ENCODE measurements at places on chromosomes 16 and 17.

DNA sequence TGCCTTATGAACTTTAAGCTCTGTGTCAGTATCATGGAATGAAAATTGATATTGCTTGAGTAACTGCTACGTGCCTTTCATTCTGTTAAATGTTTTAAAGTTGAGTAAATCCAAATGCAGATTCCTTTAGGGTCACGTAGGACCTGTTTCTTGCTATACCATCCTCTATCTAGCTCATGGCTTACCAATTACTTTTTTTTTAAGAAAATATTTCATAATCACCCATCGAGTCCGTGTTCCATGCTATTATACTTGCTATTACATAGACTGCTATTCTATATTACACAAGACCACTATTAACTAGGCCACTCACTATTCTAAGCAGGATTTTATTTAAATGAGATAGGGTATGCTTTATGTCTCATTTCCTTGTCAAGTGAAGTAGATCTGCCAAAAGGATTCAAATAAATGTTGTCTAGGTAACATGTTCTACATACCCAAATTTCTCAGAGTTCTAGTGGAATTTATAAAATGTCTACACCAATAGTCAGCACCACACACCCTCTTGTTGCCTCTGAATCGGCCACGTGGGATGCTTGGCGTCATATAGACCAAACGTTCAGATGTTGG lies 11.9 kb downstream of the ANKFN1 start:
- H3K27ac ChIP-seq: no peak overlapping the region
- DNase-seq: no peak

GRCh38 chr16:71709229-71709781 lies 15.2 kb downstream of the PHLPP2 start:
- no peak overlapping the region for H3K4me3 ChIP-seq
- no peak for DNase-seq
- no peaks in the 10 kb centered on the region for H3K4me1 ChIP-seq

GRCh38 chr17:45251931-45252330 lies 10.0 kb downstream of the SPATA32 start:
- H3K27ac ChIP-seq: no peak overlapping the region
- peaks cover 69% of the 10 kb centered on the region for H3K4me1 ChIP-seq
- peaks cover 9% of the 10 kb centered on the region for H3K36me3 ChIP-seq
- no peaks in the 10 kb centered on the region for H3K27me3 ChIP-seq
- no peak overlapping the region for H3K4me3 ChIP-seq

DNA sequence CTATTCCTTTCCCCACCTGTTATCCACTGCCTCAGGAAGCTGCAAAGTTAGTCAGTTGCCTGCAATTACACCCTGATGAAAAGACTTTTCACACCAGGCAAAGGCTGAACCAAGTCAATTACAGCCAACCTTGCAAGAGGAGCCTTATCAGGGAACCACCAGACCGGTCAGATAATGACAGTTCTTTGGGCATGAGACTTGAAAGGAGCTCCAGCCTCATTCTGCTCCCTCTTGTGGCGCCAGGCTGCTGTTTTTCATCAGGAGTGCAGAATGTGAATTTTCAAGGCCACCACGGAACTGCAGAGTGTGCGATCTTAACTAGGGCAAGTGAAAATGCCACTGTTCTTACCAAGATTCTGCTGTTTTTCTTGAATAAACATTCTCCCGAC lies 22.5 kb downstream of the DNAI2 start:
- peak overlapping the region; percentile 75 for H3K27ac ChIP-seq
- no peak overlapping the region for H3K4me3 ChIP-seq
- no peaks in the 10 kb centered on the region for H3K27me3 ChIP-seq
- H3K36me3 ChIP-seq: no peaks in the 10 kb centered on the region

- no peak overlapping the region for H3K27ac ChIP-seq
- H3K4me3 ChIP-seq: no peak overlapping the region
- no peak for DNase-seq
- peaks cover 53% of the 10 kb centered on the region for H3K4me1 ChIP-seq
- H3K36me3 ChIP-seq: no peaks in the 10 kb centered on the region
- H3K27me3 ChIP-seq: no peaks in the 10 kb centered on the region
Observed at GRCh38 chr17:58382108-58382871, 30.3 kb upstream of the SUPT4H1 start.

GRCh38 chr17:39405436-39405835 lies 4.0 kb upstream of the FBXL20 start:
- H3K27ac ChIP-seq: no peak overlapping the region
- no peak overlapping the region for H3K4me3 ChIP-seq
- DNase-seq: no peak
- H3K36me3 ChIP-seq: peaks cover 27% of the 10 kb centered on the region
- peaks cover 9% of the 10 kb centered on the region for H3K4me1 ChIP-seq
- H3K27me3 ChIP-seq: no peaks in the 10 kb centered on the region

DNA sequence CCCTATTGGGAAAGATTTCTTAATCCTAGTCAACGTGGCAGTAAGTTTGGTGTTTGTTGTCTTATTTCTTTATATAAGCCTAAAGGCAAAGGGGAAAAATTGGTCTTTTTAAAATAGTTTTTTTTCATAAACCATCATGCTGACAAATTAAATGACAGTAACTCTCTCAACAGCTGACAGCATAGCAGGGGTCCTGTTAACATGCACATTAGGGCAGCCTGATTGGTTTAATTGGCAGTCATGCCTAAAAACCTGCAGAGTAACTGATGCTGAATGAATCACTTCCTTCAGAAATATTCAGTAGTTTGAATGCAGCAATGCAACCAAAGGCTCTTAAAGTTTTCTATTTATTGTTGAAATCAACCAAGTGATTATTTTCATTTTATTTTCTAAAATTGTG lies 85.4 kb downstream of the ITFG1 start:
- H3K27me3 ChIP-seq: no peaks in the 10 kb centered on the region
- peaks cover 4% of the 10 kb centered on the region for H3K36me3 ChIP-seq
- no peaks in the 10 kb centered on the region for H3K4me1 ChIP-seq
- DNase-seq: no peak

GRCh38 chr17:48374650-48375230 lies 55.3 kb downstream of the SKAP1 start:
- no peak overlapping the region for H3K4me3 ChIP-seq
- H3K27ac ChIP-seq: no peak overlapping the region
- no peak for DNase-seq
- no peaks in the 10 kb centered on the region for H3K27me3 ChIP-seq

DNA sequence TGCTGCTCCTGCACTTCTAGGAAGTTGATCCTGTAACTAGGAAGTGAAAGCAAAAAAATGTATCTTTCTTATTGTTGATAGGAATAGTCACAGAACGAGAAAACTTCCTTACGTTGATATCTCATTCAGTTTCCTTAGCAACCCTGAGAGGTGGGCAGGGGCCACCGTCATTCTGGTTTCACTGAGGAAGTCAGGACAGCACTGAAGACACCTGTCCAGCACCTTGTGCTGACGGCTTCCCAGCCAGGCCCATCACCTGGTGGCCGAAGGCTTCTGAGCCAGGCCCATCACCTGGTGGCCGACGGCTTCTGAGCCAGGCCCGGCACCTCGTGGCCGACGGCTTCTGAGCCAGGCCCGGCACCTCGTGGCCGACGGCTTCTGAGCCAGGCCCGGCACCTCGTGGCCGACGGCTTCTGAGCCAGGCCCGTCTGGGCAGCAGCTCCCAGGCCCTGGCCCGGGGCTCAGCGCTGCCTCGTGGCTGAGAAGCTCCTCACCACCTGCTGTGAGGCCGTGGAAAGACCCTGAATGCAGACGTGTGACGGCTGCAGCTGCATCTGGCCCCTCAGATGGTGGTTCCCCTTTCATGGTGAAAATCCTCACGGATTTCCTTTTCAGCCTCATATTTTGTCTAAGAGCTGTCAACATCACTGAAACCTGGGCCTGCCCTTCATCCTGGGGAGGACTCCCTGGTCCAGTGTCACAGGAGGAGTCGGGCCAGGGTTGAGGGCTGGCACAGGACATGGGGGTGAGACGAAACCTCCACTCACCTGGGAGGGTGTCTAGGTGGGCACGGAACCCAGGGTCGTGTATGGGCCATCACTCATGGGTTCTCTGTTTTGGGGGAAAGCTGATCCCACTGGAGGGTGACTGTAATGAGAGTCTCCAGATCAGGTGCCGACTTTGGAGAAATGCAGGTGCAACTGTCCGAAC lies 33.0 kb upstream of the ZNF750 start:
- H3K27ac ChIP-seq: no peak overlapping the region
- peaks cover 3% of the 10 kb centered on the region for H3K4me1 ChIP-seq
- no peak for DNase-seq

- peaks cover 8% of the 10 kb centered on the region for H3K4me1 ChIP-seq
- no peak overlapping the region for H3K4me3 ChIP-seq
- no peak for DNase-seq
- no peaks in the 10 kb centered on the region for H3K36me3 ChIP-seq
Observed at GRCh38 chr16:66300037-66300436, 66.5 kb upstream of the CDH5 start.

- no peak for DNase-seq
- no peak overlapping the region for H3K4me3 ChIP-seq
- no peaks in the 10 kb centered on the region for H3K27me3 ChIP-seq
Observed at GRCh38 chr17:43530288-43531081, 15.7 kb downstream of the ETV4 start.

- peaks cover 46% of the 10 kb centered on the region for H3K4me1 ChIP-seq
- no peaks in the 10 kb centered on the region for H3K27me3 ChIP-seq
- H3K27ac ChIP-seq: peak overlapping the region; percentile 78
- no peaks in the 10 kb centered on the region for H3K36me3 ChIP-seq
- H3K4me3 ChIP-seq: peak overlapping the region; percentile 84
- no peak for DNase-seq
Observed at GRCh38 chr16:3458278-3458851, 14.9 kb downstream of the NAA60 start.

DNA sequence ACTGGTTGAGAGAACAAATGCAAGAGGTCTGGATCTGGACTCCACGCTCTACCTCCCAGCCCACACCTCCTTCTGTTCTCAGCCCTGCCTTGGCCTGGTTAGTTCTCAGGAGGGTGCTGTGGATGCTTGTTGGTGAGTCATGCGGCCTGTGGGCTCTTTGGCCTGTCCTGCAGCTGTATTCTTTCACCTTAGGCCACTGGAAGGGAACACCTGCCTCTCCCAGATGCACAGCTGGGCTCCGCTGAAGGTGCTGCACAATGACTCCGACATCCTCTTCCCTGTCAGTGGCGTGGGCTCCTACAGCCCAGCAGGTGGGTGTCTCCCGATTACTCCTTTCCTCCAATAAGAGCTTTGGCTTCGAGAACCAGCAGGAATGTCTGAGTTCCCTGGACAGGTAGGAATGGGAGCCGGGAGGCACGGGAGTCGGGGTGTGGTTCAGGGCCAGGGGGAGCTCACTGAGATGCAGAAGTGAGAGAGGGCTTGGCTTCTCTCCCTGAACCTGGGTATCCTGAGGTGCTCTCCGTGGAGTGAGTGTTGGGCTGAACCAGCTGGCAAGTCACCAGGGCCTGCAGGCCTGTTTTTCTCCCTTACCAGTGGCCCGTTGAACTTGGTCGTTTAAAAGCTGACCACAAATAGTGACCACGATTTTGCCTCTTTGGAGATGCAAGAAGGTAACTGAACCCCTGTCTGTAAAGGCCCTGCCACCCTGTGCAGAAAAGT lies 85.0 kb downstream of the SNX29 start:
- DNase-seq: no peak
- no peaks in the 10 kb centered on the region for H3K36me3 ChIP-seq
- no peak overlapping the region for H3K27ac ChIP-seq
- no peaks in the 10 kb centered on the region for H3K4me1 ChIP-seq

DNA sequence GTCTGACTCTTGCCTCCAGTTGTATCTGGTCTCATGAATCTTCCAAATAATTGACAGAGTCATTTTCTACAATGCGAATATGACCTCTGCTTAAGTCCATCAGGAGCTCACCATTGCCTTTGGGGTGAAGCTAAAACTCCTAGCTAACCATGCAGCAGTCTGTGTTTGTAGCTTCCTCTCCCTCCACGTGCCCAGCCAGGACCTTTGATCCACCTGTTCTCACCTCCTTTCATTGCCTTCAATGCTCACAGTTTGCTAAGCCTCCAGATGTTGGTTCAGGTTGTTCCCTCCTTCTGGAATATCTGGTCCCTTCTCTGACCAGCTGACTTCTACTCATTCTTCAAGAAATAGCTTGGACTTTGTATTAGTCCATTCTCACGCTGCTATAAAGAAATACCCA lies 23.0 kb downstream of the BMERB1 start:
- no peak for DNase-seq
- H3K4me3 ChIP-seq: no peak overlapping the region
- no peaks in the 10 kb centered on the region for H3K27me3 ChIP-seq
- H3K4me1 ChIP-seq: no peaks in the 10 kb centered on the region

DNA sequence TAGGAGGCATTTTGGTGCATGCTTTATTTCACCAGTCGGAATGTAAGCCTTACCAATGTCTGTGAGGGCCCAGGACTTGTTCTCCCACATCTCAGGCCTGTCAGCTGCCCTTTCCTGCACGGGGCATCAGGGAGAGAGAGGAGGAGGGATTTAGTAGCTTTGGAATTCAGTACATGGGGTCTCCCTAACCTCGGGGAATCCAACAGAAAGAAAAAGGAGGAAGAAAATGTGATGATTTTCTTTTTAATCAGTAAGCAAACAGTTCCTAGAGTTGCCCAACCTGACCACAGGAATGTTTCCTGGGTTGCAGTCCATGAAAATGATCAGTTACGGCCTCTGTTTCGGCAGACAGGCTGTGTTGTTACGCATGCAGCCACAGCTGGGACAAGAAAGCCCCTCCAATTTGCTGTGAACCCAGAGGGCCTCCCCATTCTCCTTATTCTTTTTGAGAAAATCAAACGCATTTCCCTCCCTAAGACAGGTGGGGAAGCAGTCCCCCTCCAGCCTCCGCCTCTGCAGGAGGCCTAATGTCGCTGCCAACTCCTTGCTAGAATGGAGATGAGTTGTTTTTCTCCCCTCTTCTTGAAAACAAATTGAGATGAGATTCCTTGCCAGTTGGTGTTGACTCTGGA lies 53.1 kb upstream of the TANGO6 start:
- no peak overlapping the region for H3K4me3 ChIP-seq
- no peak for DNase-seq
- H3K27me3 ChIP-seq: no peaks in the 10 kb centered on the region
- H3K27ac ChIP-seq: no peak overlapping the region
- no peaks in the 10 kb centered on the region for H3K36me3 ChIP-seq
- no peaks in the 10 kb centered on the region for H3K4me1 ChIP-seq

DNA sequence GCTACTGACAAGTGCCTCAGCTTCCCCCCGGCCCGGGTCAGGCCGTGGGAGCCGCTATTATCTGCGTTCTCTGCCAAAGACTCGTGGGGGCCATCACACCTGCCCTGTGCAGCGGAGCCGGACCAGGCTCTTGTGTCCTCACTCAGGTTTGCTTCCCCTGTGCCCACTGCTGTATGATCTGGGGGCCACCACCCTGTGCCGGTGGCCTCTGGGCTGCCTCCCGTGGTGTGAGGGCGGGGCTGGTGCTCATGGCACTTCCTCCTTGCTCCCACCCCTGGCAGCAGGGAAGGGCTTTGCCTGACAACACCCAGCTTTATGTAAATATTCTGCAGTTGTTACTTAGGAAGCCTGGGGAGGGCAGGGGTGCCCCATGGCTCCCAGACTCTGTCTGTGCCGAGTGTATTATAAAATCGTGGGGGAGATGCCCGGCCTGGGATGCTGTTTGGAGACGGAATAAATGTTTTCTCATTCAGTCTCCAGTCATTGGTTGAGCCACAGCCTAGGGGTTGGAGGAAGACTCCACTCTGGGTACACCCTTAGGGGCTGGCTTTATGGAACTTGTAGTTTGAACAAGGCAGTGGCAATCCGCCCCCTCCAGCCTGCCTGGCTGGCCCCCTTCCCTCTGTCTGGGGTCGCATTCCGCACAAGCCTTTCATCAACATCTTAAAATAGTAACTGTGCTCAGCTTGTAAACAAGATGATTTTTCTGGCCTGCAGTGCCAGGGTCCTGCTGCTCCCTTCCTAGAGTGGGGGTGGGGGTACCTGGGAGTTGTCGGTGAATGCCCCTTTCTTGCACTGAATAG lies 4.1 kb downstream of the SYNGR2 start:
- no peak for DNase-seq
- no peaks in the 10 kb centered on the region for H3K27me3 ChIP-seq
- no peaks in the 10 kb centered on the region for H3K36me3 ChIP-seq
- no peak overlapping the region for H3K4me3 ChIP-seq
- H3K27ac ChIP-seq: no peak overlapping the region
- H3K4me1 ChIP-seq: peaks cover 52% of the 10 kb centered on the region

All from CD8-positive, alpha-beta memory T cell (primary cell).